ENCODE measurements at places on chromosomes 1 and 21.

DNA sequence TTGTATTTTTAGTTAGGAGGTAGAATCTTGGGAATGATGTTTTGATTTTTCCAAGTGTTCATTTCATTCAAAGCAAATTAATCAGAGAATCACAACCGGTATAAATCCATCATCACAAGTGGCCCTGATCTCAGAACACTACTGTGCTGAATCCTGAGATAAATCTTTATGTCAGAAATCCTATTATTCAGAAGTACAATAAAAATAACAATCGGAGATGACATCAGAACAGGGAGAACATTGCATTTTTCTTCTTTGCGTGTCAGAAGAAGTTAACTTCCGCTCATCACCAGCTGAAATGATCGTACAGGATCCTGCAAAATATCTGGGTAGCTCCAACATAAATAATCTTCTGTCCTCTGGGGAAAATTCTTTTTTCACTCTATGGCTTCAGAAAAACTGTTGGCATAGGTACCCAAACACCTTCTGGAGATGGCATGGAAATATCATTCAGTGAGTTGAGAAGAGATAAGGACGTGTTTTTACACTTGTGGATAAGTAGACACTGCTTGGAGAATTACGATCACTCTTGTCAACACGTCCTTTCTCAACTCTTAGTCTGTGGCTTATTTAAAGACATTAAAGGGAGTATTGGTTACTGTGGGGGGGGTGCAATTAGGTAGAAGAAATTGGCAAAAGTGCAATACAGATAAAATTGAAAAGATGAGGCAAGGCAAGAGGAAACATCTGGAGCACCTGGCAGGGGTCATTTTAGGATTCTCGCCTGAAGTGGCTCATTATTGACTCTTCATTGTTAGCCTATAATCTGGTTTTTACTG is 46.9 kb upstream of the SMYD2 start:
- no peak for DNase-seq

DNA sequence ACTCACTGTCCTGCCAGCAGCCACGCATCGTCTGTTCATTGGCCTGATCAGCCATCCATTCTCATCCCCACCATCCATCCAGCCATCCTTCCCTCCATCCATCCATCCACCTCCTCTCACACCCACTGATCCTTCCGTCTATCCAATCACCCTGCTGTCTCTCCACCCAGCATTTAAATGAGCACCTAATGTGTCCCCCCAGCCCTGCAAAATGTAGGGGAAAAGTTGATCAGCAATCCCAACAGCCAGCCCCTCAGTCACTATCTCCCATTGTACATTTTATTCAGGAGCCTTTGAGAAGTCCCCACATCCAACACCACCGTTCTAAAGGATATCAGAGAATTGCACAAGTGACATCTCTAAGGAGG is 11.1 kb upstream of the DDOST start:
- no peak for DNase-seq

DNA sequence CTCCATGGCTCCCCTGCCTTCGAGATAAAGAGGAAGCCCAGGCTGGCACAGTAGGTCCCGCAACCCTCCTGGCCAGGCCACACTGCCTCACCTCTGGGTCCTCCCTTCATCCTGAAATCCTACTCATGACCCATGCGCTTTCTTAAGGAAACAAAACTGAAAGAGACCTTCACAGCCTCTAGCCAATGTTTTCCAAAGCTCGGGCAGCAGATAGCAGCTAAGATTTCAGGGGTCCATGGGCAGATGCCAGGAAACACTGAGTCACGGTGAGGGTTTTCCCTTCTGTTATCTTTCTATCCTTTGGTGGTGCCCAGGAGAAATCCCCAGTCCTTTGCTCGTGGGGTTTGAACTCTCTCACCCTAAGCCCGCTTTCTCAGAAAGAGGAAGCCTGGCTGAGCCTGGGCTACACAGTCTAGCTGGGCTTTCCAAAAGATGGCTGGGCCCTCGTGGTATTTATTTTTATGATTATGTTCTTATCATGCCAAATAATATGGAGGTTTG is 26.6 kb downstream of the TTC39A start:
- no peak for DNase-seq

DNA sequence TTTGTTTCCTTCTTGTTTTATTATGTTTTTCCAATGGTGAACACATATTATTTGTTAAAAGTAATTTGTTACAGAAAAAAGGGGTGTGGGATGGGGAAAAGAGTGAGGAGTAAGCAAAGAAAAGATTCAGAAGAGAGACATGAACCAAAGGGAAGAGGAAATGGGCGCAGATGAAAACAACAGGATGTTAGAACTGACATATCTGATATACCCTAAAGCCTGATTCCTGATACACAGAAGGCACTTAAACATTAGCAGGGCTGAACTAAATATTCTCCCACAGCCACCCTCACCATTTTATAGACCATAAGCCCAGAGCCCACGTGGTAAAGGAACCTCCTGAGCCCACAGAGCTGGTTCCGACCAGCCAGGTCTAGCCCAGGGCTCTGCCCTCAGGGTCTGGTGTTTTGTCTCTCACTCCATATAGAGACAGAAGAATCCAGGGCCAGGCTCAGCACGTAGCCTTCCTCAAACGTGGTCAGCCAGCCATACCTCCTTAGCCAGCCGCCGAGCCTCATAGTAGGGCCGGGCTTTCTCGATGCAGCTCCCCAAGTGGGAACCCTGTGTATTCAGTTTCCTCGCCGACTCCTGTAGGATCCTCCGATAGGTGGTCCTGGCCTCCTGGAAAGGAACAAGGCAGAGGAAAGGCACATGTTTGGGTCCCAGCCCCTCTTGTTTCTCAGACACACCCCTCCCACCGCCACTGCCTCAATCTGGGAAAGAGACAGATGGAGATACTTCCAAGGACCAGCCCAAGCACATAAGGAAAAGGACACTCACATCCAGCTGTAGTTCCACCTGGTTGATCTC is 9.5 kb downstream of the SH3BP5L start:
- no peak for DNase-seq

DNA sequence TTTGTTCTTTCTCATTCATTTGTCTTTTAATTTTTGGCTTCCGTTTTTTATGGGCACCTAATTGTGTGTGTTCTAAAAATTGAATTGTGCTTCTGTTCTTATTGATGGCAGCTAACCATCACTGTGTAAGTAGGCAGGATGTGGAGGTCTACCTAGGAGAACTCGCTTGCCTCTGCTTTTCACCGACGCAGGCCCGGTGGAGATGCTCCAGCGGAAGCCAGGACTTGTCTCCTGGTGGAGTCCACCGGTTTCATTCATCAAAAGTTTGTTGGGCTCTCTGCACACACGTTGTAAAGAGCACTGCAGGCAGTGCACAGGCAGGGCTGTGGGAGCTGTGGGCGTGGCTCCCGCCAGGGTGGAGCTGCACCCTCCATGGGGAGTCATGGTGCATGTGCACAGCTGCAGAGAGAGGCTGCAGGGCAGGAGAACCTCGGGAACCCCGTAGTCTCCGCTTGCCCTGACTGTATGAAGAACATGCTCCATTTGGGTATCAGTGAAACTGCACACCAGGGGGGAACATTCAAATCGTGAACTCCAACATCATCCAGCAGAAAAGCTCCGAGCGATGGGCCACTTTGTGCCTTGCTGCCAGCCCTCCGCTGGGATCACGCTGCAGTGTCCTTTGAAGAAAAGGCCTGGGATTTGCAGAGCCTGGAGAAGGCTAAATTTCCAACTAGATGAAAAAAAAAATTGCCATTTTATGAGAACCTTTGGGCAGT is 6.0 kb upstream of the C1orf174 start:
- DNase-seq, result no peak

GRCh38 chr1:40399984-40400704 is 26.6 kb downstream of the SMAP2 start:
- no peak for DNase-seq

DNA sequence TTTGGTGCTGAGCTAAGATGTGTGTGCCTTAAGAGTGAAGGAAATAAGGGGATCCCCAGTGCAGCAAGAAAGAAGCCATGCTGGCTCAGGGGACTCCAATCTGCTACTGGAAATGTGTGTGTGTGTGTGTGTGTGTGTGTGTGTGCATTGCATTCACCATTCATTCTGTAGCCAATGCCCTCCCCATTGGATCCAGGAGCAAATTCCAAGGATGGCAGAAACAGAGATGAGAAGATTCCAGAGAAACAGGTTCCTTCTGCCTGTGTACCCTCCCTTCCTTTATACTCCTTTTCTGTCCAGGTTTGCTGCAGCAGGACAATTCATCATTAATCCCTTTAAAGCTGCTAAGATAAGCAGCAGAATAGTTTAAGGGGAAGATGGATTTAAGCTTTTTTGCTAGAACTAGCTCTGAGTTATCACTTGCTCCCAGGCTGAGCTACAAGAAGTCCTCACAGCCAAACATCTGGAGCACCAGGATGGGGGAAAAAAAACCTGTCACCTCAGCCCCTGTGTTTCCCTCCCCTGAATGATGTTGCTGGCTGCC is 3.2 kb downstream of the SLC6A17 start:
- DNase-seq, result no peak

- no peak for DNase-seq
Observed at GRCh38 chr1:76095802-76096201, 21.3 kb downstream of the ST6GALNAC3 start.

DNA sequence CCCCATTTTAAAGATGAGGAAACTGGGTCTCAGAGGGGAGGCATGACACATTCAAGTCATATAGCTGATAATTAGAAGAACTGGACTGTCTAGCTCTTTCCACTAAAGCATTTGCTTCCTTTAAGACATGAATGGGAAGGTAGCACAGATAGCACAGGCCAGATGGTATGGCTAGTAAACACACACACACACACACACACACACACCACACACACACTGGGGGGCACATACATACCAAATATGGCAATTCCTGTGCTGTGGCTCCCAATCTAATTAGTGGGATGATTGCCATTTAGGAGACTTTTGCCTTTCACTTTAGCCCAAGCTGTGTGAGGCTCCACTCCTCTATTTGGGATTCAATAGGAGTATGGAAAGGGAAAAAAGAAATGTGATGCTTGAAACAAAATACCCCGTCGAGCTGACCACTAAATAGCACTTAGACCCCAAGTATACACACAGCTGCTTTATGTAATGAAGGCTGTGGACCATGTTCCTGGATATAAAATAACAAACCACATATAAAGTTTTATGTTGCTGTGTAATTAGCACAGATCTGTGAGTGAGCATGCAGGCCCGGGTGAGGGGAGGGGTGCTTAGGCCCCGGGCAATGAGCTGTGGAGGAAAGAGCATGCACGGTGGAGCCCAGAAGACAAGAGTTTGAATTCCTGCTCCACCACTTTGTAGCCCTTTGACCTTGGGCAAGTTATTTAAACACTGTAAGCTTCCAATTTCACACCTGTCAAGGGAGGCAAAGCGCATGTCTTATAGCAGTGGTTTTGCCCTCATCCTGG is 6.8 kb upstream of the TRABD2B start:
- no peak for DNase-seq

GRCh38 chr1:51168266-51168845 is 66.3 kb downstream of the C1orf185 start:
- DNase-seq, result no peak

DNA sequence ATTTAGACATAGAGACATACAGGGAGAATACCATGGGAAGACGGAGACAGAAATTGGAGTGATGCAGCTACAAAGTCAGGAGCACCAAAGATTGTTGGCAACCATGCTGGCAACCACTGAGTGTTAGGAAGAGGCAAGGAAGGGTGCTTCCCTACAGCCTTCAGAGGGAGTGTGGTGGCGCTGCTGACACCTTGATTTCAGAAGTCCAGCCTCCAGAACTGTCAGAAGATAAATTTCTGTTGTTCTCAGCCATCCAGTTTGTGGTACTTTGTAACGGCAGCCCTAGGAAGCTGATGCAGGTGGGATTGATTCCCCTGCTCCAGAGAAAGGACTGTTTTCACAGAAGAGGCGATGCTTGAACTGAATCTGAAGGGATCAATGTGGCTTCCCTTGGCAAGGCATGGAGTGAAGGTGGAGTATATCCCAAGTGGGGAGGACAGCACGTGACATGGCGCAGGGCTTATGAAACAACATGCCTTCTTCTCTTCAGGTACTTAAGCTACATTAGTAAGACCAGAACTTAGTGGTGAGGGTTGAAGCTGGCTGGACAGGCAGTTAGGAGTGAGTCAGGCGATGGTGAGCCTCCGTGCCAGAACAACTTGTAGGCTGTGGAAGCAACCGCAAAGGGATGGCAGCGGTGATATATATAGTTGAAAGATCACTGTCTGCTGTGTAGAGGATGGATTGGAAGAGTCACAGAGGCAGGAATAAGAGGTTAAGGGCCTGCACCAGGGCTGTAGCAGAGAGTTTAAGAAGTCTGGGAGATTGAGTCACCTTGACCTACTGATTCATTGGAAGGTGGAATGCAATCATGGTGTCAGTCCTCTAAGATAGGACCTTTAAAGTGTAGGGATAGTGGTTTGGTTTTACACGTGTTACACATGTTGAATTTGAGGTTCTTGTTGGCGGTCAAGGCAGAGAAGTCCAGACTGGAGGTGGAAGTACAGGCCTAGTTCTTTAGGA is 2.1 kb downstream of the LEPR start:
- DNase-seq, result no peak

DNA sequence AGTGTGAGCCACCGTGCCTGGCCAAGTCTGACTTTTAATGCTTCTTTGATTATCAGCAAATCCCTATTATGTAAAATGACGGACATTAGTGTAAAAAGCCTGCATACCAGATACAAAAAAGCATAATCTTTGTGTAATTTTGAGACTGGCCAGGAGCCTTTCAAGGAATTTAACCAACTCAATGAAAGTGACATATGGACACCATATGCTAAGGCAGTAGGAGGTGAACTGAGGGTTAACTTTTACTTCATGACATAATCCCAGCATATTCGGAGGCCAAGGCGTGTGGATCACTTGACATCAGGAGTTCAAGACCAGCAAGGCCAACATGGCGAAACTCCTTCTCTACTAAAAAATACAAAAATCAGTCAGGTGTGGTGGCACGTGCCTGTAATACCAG is 94.6 kb downstream of the EIF4G3 start:
- no peak for DNase-seq

DNA sequence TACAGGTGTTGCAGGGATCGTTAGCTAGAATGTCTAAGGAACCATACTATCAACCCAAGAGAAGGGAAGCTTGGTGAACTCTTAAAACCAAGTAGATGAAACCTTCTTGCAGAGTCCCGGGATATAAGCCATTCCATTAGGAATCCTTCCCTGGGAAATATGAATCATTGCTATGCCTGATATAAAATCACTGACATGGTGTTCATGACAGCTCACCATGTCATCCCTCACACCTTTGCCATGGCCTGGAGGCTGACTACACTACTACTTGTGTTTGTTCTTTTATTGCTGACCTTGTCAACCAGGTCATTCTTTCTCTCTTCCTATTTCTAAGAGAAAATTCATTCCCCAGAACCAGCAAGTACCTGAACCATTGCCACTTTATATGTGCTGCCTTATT is 12.1 kb downstream of the ST6GALNAC3 start:
- DNase-seq, result no peak

DNA sequence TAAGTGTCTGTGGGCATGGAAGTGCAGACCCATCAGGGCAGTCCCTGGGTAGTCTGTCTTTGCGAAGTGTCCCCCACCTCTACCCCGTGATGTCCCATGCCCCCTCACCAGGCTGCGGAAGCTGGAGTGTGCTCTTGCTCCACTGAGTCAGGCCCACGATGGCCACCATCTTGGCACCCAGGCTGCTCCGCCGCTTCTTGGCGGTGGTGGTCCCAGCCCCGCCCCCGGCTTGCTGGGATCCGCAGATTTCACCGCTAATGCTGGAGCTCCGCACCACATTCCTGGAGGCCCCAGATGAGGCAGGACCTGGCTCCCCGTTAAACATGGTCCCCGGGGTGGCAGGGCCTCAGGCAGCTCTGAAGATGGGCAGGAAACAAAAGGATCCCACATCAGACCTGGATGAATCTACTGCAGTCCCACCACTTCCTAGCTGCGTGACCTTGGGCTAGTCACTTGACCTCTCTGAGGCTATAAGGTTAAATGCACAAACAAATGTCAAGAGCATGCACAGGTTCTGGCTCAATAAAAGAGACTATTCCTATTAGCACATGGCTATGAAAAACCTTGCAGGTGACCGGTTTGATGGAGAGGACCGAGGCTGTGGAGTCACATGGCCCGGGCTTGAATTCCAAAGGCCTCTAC is 23.8 kb downstream of the RIMS3 start:
- no peak for DNase-seq
